ENCODE measurements at places on chromosomes 13 and 19.

- no peak for DNase-seq
Measured at GRCh38 chr13:59771272-59771671, 392.5 kb downstream of the DIAPH3 start.

DNA sequence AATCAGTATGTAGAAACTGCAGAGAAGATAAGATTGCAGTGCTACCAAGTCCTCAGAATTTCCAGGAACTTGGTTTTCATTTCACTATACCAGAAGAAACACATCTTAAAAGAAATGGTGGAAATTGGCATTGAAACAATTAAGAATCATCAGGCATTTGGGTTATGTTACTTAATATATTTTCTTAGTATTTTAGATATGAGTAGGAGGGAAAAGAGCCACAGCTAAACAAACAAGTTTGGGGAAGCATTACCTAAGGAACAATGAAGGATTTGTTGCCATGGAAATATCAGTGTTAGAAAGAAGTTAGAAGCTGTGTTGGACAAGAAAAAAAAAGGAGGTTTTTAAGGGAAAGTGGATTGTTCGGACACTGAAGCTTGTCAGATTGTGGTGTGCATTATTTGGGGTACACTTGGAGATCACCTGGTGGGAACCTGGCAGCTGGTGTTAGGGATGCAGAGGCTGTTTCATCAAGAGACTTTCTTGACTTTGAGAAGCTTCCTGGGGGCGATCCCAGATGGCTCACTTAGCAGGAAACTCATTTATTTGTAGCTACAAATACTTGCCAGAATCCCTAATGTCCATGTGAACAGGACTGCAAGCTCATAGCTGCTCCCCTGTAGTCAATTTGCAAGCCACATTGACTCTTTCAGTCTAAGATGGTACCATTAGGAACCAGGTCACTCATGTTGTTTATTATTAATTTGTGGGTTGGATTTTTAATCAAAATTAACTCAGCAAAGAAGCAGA, 246.7 kb downstream of the RFC3 start:
- DNase-seq: no peak

GRCh38 chr13:40813667-40814454, 24.4 kb downstream of the SLC25A15 start:
- no peak for DNase-seq

GRCh38 chr13:27559719-27560118, 60.6 kb downstream of the LNX2 start:
- no peak for DNase-seq

GRCh38 chr13:87669379-87669978, 1.7 kb upstream of the SLITRK5 start:
- no peak for DNase-seq

DNA sequence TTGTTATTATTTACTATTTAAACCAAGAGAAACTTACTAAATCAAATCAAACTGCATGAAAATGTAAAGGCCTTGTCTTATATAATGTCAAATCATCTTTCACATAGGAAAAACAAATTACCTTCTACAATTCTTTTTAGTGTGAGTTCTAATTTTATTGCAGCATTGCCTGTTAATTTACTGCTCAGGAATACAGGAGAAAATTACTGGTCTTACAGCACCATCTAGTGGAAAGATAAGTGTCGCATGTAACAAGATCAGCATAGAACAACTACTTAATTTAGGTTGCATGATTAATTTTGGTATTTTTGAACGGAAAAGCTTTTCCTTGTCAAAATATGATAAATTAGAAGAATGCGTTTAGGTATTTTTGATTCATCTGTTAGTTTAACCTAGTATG, 502.7 kb downstream of the UQCRFS1 start:
- DNase-seq: peak; percentile 7

DNA sequence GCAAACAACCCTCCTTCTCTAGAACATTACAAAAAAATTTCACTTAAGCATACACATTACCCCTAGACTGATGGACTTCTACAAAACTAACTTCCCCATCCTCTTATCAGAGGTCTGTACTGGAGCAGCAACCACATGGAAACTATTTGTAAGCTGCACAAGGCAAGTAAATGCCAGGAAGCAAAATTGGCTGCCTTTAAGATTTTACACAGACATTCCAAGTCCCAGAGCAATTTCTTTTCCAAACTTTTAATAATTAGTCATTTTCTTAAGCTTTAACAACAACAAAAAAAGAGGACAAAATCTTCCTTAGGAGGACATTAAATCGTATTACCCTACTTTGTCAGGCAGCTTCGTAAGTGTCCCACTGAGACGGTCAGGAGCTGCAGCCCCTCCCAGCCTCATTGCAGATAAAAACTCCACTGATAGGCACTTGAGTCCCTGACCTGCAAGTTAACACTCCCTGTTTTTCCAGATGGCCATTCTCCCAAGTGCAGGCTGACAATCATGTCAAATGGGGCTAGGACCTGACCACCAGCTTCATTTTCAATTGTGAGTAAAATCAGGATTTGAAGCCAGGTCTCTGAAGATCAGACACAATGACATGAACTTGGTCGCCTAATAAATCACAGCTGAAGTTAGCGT, 680.1 kb downstream of the DIAPH3 start:
- DNase-seq: no peak

DNA sequence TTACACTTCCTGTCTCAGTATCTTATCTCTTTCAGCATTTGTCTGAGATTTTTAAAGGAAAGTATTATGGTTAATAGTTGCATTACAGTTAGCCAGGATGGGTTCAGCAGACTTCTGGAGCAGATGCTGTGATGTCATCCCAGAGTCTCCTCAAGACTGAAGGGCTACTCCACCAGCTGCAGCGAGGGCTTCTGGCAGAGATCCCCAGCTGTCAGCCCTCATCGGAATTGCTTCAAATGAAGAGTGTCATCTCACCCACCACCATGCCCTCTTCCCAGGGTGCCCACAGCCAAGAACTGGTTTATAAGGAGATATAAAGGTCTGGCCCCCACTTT, 84.4 kb downstream of the FAM216B start:
- DNase-seq: no peak

GRCh38 chr13:68064001-68064770, 834.0 kb upstream of the PCDH9 start:
- DNase-seq: no peak

Data from NCI-H187 treated with DMSO at 0.1 percent for 48 hours (cell line).